ENCODE measurements at places on chromosomes 11 and 22.
A peak's percentile ranks its signal among the peaks of the same experiment; 100 is the strongest.

GRCh38 chr22:23767673-23768548, at the start of gene CHCHD10:
CHCHD10 (minus strand) TSS chr22:23767972; CDS start chr22:23767874, 98 bp downstream.
- DNase-seq, result peak; percentile 90

- DNase-seq, result no peak
These were observed 10.0 kb upstream of the ANKRD13D start for GRCh38 chr11:67278939-67279588.

GRCh38 chr22:20610243-20610686, 102.9 kb downstream of the MED15 start:
- DNase-seq, result no peak

GRCh38 chr11:123473941-123474677, 44.0 kb downstream of the GRAMD1B start:
- DNase-seq, result no peak

Measured in WTC11 (cell line).